Activated CD4-positive, alpha-beta memory T cell treated with anti-CD3 and anti-CD28 coated beads, Interleukin-2, amount 10 ng/mL, durations not matched to agents 7 days and 5 days (primary cell): ENCODE measurements at places on chromosomes 16 and 17. TPM values are rescaled to one million over a fixed set of nuclear protein-coding genes. Genes with fewer than 3 reads are reported as not detected.

GRCh38 chr17:81228420-81228819, 5.7 kb upstream of the CEP131 start:
- no peak overlapping the region for H3K27ac ChIP-seq
- no peak for DNase-seq
- peaks cover 15% of the 10 kb centered on the region for H3K4me1 ChIP-seq
- peaks cover 3% of the 10 kb centered on the region for H3K27me3 ChIP-seq
- no peak overlapping the region for H3K4me3 ChIP-seq

AHSP gene
- not detected for total RNA-seq

- peaks cover 33% of the 10 kb centered on the region for H3K4me1 ChIP-seq
- no peak for DNase-seq
- peaks cover 8% of the 10 kb centered on the region for H3K36me3 ChIP-seq
These were observed 6.5 kb downstream of the UNC119 start for GRCh38 chr17:28545787-28546415.

DNA sequence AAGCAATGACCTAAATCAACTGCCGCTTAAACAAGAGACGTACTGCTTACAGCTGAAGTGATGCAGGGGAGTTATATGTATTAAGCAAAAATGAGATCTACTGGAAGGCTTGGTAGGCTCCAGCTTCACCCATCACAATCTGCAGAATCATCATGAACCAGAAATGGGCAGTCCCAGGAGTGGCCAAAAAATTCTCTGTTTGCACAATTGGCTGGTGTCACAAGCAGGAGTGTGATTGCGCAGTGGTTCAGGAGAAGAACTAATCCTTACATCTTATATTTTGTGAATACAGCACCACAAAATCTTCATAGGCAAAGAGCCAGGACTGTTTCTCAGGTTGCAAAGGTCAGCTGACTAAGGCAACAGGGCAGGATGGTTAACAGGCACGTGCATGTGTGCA, 75.9 kb downstream of the CES1 start:
- peaks cover 25% of the 10 kb centered on the region for H3K36me3 ChIP-seq
- peaks cover 24% of the 10 kb centered on the region for H3K4me1 ChIP-seq
- no peak for DNase-seq
- peaks cover 9% of the 10 kb centered on the region for H3K27me3 ChIP-seq
- H3K4me3 ChIP-seq: no peak overlapping the region

- no peaks in the 10 kb centered on the region for H3K36me3 ChIP-seq
- H3K27ac ChIP-seq: no peak overlapping the region
- no peaks in the 10 kb centered on the region for H3K4me1 ChIP-seq
- H3K4me3 ChIP-seq: no peak overlapping the region
- H3K27me3 ChIP-seq: no peaks in the 10 kb centered on the region
These were observed 666.2 kb downstream of the TOX3 start for GRCh38 chr16:51880776-51881175.

CNTD1 gene
- total RNA-seq: not detected

CANT1 gene
- 81.1 TPM for total RNA-seq

DNA sequence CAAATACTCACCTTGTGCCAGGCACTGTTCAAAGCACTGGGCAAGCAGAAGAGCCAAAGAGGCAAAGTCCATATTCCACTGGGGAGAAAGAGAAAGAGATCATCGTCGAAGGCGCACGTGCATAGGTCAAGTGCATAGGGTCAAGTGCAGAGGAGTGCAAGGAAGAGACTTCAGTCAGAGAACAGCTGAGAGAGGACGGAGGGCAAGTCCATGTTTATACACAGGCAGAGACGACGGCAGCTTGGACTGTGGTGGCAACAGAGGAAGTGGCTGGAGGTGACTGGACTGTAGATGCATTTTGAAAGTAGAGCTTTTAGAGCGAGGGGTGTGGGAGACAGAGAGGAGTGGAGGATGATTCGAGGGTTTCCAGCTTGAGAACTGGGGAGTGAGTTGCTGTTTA, 74.7 kb upstream of the SDK2 start:
- H3K27me3 ChIP-seq: peaks cover 2% of the 10 kb centered on the region
- no peak overlapping the region for H3K27ac ChIP-seq
- H3K4me1 ChIP-seq: peaks cover 37% of the 10 kb centered on the region
- no peak for DNase-seq
- H3K4me3 ChIP-seq: no peak overlapping the region
- H3K36me3 ChIP-seq: peaks cover 3% of the 10 kb centered on the region

DNA sequence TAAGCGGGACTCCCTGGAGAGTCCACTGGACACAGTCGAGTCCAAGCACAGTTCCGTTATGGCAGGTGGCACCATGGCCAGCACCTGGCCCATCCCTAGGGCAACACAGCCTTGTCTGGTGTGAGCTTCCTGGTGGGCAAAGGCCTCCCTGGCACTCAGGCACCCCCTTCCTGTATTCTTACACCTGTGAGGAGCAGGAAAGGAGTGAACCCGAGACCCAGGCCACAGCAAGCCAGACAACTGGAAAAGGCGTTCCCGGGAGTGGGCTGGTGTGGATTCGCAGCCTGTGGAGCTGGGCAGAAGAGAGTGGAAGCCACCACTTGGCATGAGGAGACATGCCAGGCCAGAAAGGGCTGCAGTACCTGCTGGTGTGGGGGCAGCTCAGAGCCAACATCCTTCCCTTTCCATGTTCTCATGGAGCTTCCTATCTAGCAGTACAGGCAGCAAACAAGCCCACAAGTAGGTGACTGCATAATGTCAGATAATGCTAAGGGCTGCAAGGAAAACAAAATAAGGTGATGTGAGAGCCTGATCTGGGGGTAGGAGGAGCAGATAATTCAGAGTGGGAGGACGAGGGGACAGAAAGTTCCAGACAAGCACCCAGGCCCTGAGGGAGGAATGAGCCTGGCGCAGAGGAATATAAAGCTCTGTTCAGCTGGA, 87.0 kb downstream of the GNAO1 start:
- no peak overlapping the region for H3K27ac ChIP-seq
